Kidney tubule cell (primary cell): ENCODE measurements at places on chromosomes 2 and 18.

DNA sequence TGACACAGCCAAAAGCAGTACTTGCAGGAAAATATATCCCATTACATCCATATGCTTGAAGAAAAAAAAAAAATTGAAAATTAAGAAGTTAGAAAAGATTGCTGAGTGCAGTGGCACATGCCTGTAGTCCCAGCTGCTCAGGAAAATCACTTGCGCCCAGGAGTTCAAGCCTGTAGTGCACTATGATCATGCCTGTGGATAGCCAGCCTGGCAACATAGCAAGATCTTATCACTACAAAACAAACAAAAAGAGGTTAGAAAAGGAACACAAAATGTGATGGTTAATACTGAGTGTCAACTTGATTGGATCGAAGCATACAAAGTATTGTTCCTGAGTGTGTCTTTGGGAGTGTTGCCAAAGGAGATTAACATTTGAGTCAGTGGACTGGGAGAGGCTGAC lies 361.9 kb downstream of the NYAP2 start:
- DNase-seq, result no peak

GRCh38 chr2:42102591-42103450 lies 55.0 kb downstream of the PKDCC start:
- DNase-seq, result peak; percentile 89

DNA sequence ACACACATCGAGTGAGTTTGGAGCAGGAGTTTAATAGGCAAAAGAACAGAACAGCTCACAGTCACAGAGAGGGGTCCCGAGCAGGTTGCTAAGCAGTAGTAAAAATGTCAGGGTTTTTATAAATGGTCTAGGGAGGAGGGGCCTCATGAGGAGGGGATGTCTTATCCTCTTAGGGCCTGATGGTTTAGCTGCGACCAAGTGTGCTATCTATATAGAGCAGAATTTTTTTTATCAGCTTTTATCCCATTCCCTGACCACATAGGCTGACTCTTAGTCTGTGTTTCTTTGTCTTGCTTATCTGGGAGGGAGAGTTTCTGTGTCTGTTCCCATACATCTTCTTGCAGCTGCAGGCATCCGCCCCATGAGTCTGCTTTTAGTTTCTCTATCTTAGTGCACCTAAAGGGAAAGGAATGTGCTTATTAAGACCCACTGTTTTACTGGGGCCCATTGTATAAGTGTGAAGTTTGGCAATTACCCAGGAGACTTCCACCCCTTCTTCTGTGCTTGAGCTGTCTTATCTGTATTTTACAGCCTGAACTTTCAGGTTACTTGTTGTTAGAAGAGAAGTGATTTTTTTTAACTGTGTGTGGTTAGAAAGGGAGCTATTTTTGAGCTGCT lies 30.4 kb upstream of the GMCL1 start:
- peak; percentile 55 for DNase-seq

GRCh38 chr2:30040147-30040546 lies 106.7 kb upstream of the YPEL5 start:
- DNase-seq, result no peak
